ENCODE measurements at places on chromosomes 5 and 9.

DNA sequence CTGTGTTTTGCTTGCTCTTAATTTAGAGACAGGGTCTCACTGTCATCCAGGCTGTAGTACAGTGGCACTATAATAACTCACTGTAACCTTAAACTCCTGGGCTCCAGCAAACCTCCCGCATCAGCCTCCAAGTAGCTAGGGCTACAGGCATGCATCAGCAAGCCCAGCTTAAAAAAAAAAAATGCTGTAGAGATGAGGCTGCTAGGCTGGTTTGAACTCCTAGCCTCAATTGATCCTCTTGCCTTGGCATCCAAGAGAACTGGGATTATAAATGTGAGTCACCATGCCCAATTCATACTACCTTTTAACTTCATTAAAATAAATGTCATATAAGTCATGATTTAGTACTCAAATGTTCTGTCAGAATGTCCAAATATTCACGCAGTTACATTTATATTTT, 2195.7 kb upstream of the C9orf72 start:
- DNase-seq: no peak

- DNase-seq: no peak
Measured at GRCh38 chr5:75363111-75363510, 26.1 kb downstream of the HMGCR start.

DNA sequence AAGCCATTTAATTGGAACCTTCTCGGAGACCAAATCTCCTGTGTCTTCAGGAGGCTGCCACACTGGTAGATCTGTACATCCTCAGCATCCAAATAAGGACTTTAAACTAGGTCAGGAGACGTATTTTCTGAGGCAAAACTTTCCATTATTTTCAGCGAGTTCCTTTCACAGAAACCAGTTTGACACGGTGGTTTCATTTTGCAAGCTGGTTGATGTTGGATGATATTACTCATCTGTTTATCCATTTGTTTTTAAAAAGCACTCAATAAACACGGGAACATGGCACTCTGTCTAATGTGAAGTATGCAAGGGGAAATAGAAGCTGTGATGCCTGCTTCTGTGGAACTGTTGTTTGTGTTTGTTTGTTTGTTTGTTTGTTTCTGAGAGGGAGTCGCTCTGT, 199.6 kb downstream of the ERCC6L2 start:
- DNase-seq: no peak

DNA sequence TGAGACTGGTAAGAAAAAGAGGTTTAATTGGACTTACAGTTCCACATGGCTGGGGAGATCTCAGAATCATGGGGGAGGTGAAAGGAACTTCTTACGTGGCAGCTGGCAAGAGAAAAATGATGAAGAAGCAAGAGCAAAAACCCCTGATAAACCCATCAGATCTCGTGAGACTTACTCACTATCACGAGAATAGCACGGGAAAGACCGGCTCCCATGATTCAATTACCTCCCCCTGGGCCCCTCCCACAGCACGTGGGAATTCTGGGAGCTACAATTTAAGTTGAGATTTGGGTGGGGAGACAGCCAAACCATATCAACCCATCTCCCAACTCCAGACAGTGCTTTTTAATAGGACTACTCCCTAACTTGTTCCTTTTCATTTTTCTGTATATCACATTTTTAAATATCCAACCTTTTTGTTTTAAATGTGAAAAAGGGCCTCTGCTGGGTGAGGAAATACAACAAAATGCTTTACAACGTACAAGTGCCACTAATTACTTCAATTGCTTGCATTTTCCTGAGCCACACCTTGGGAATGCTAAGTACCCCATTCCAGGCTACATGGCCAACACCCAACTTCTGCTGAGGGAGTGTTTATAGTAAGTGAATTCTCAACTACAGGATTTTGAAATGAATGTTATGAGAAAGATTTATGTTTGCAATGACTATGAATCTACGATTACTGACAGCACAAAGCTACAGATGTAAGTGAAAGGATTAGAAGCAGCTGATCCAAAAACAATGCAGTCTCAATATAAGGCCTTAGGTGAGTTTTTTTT, 294.1 kb upstream of the CD180 start:
- no peak for DNase-seq

GRCh38 chr9:122232796-122233306, 4.1 kb upstream of the LHX6 start:
- DNase-seq: no peak

- no peak for DNase-seq
Measured at GRCh38 chr5:97002983-97003382, 67.1 kb downstream of the LNPEP start.

DNA sequence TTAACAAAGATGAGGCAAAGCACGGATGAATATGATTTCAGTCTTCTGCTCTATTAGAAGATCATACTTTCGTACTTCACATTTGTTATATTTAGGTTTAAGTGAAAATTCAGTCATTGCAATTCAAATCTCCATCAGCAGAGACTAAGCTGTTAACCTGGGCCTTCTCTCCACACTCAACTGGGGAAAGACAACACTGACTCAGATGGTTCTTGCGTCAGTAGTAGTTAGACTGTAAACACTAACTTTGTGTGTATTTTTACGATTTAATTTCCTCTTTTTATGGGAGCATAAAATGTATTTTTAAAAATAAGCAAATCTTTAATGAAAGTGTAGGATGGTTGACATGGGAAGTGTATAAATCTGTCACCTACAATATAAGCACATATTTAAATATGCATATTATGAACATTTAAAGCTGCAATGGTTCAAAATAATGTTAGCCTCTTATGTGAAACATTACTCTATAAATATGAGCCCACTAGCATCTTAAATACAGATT, 42.7 kb upstream of the ZNF608 start:
- DNase-seq: no peak

GRCh38 chr9:223152-223551, 8.5 kb downstream of the DOCK8 start:
- DNase-seq: no peak

- DNase-seq: no peak
Measured at GRCh38 chr9:134057307-134057657, 10.5 kb downstream of the BRD3 start.

GRCh38 chr5:153885141-153885540, 153.6 kb downstream of the FAM114A2 start:
- no peak for DNase-seq

GRCh38 chr5:138778234-138778633, 25.0 kb downstream of the CTNNA1 start:
- DNase-seq: no peak

DNA sequence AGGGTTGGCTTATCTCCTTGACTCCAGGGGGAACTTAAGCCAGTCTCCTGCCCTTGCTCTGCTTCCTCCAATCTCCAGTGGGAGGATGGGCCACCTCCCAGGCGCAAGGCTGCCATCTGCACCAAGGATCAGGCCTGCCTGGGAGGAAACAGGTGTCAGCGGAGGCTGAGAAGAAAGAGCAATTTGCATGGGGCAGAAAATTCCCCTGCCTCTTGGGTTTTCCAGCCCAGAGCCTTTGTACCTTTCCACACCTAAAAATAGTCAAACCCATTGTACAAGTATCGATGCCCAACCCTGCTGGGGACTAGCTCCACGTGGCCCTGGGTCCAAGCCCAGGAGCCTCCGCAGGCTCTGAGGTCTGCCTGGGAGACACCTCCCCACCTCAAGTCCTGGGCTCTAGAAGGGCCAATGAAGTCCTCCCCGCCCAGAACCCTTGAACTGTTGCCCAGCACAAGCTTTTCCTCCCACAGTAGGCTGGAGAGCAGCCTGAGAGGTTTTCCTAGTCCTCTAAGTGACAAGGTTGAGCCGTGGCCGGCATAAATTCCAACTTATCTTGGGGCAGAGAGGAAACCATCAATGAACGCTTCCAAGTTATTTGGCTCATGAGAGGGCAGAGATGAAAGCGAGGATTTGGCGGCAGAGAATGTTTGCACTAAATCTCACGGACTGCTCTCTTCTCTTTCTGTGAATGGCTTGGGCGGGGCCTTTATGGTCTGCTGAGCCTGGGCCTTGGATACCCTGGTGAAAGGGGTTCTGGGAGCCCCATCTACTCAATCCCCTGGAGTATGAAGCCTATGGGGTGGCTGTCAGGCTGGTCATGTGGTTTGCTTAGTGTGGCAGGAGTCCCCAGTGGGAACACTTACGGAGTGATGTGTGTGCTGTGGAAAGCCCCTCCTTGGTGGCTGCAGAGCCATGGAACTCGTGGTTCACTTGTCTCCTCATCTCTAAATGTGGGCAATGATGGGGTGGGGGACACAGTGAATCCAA, 15.6 kb downstream of the JADE2 start:
- DNase-seq: no peak

DNA sequence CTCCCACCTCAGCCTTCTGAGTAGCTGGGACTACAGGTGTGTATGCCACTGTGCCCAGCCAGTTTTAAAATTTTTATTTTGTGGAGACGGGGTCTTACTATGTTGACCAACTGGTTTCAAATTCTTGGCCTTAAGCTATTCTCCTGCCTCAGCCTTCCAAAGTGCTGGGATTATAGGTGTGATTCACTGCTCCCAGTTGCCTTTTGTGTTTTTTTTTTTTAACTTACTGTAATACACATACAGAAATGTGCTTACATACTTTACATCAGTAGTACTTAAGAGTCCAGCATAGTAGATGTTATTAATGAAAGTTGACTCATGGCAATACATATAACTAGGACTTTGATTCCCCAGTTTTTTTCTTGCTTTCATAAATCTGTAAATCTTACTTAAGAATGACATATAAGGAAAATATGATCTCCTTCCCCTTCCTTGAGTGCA, 4.7 kb downstream of the MAN2A1 start:
- no peak for DNase-seq

GRCh38 chr9:136441191-136441680, 1.6 kb upstream of the INPP5E start:
- DNase-seq: no peak

DNA sequence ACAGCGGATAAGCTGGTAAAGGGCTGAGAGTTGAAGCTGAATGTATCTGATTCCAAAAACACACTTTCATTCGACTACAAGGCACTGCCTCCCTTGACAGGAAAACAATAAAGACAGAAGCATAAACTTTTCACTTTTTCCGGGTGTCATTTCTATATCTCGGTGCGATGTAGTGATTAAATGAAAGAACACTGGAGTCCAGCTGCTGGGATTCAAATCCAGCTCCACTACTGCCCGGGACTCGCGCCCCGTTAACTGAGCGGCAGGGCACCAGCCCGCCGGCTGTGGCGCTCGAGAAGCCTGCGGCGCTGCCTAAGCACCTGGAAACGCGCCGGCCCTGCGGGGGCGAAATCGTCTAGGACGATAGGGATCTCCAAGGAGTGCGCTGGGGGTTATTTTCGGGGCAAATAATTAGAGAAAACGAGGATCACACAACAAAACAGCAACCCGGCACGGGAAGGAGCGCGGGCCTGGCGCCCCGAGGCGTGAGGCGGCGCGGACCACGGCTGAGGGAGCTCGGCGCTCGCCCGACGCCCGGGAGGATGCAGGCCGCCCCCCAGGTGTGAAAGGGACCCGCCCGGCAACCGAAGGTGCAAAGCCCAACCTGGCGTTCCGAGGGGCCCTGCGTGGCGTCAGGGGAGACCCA, 837 bp downstream of the UIMC1 start:
- DNase-seq: peak; percentile 27

- DNase-seq: no peak
Measured at GRCh38 chr5:93566091-93566490, 14.9 kb downstream of the NR2F1-AS1 start.

GRCh38 chr5:83414601-83415000, 56.9 kb upstream of the VCAN start:
- DNase-seq: no peak

DNA sequence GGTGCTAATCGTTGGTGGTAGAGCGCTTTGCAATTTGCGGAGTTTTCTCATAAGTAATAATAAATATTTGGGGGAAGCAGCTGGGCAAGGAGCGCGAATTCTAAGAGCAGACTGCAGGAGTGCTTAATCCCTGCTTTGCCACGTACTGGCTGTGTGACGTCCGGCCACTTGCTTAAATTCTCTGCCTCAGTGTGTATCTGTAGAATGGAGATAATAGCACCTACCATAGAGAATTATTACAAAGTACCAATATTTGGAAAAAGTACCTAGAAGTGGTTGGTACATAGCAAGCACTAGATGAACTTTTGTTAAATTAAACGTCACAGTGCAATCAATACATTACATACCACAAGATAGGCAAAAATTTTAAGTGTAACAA, 598 bp upstream of the TMED7 start:
- DNase-seq: no peak

GRCh38 chr9:36276254-36276653, 18.0 kb upstream of the GNE start:
- DNase-seq: no peak

DNA sequence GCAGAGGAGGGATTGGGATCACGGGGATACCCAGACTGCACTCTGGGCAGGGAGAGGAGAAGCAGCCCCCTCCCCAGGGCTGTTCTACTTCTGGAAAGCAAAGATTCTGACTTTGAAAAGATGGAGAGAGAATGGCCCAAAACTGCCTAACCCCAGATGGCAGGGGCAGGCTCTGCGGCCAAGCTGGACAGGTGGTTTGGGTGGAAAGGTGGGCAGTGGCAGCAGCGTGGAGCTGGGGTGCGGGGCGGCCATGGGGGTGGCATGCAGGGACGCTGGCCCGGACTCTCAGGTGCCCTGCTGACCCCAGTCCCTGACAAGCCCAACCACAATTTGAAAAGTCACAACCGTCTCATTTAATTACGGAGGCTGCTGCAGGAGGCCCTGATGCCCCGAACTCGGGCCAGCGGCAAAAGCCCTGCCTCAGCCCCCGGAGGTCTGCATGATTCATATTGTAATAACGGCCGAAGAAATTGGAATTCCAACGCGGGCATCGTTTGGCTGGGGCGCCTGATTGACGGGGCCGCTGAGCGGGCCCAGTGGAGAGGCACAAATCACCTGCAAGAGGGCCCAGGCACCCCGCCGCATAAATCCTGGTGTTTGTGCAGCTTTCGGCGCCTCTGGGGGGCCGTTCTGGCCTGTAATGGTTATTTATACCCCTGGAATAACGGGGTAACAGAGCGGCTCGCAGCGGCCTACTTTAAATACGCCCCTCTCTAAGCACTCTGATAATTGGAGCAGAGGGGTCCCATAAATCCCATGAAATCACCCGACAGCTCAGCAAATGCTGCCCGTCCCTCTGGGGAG, 41.8 kb upstream of the FCN2 start:
- no peak for DNase-seq

DNA sequence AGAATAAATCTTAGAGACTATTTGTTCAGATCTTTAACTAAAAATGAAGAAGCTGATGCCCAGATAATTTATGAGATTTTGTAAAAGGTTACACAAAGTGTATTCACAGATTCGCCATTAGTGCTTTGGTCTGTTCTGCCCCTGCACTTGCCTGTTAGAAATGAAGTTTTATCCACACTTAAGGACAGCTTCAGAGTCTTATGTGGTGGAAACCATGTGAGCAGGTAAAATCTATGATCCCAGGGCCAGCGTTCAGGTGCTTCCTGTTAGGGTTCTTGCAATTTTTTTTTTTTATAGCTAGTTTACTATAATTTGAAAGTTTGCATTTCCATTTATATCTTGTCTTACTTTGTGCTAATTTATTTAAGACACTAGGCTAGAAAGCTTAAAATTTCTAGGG, 561.6 kb downstream of the PRR16 start:
- DNase-seq: no peak

- no peak for DNase-seq
Measured at GRCh38 chr5:138725818-138726416, 27.3 kb upstream of the CTNNA1 start.
